CD4-positive, alpha-beta memory T cell (primary cell): ENCODE measurements at places on chromosomes 7 and 10. TPM values are rescaled to one million over a fixed set of nuclear protein-coding genes. Genes with fewer than 3 reads are reported as not detected.

DNA sequence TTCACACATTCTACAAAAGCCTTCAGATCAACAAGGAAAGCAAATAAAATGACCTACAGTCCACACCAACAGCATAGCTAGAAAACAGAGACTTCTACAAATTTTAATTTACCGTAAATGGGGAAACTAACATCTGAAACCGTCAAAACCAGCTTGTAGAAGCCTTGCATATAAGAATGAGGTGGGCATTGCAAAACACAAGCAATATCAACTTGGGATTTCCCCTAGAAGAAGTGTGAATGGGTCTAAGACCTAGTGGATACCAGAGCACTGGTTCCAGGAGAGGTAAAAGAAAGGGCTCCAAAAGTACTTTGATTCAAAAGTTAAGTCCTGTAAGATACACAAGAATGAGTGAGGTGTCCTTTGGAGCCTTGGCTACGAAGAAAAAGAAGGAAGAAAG, 18.7 kb downstream of the RTKN2 start:
- no peak for DNase-seq

- no peak for DNase-seq
Measured at GRCh38 chr10:22816298-22816653, 101.9 kb upstream of the PIP4K2A start.

DNA sequence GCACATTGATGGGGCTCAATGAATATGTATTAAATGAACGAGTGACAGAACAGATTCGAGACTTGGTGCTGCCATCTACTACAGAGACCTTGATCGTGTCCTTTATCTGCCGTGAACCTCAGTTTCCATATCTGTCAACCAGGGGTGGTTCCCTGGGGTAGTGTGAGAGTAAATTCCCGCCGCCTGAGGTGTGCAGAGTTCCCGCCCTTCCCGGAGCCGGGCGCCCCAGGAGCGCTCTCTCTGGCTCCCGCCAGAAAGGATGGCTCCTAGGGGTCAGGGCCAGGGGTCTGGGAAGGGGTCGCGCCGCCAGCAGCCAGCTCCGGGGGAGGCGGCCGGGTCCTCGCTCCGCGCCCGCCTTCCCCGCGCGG, 333 bp upstream of the PLCE1 start:
- no peak for DNase-seq

GRCh38 chr7:106347229-106347833, 62.5 kb upstream of the NAMPT start:
- no peak for DNase-seq

- DNase-seq: no peak
Measured at GRCh38 chr10:114679552-114679951, 21.5 kb upstream of the ABLIM1 start.

GRCh38 chr7:108254259-108254658, 124.1 kb upstream of the LAMB4 start:
- DNase-seq: no peak

DNA sequence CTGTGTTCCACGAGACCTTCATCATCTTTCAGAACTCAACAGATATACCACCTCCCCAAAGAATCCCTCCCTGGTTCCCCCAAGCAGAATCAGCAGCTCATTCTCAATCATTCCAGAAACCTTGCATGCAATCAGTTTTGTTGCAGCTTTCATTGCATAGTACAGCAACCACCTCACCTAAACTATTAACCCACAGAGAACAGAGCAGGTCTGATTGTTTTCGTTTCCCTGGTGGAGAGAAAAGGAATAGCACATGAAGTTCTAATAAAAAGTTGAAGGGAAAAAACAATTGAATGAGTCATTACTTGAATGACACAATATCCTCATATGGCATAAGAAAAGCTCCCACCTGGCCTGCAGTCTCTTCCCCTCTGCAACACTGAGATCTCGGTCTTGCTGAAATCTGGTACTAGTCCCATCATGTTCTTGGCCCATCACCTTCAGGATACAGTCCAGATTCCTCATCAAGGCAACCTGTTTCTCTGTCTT, 147.1 kb upstream of the GDF10 start:
- no peak for DNase-seq

- DNase-seq: no peak
Measured at GRCh38 chr7:85039196-85039923, 147.5 kb downstream of the SEMA3D start.

- DNase-seq: no peak
Measured at GRCh38 chr7:93913197-93913596, 6.8 kb downstream of the GNGT1 start.

- no peak for DNase-seq
Measured at GRCh38 chr7:42946627-42946950, 14.4 kb downstream of the MRPL32 start.

DNA sequence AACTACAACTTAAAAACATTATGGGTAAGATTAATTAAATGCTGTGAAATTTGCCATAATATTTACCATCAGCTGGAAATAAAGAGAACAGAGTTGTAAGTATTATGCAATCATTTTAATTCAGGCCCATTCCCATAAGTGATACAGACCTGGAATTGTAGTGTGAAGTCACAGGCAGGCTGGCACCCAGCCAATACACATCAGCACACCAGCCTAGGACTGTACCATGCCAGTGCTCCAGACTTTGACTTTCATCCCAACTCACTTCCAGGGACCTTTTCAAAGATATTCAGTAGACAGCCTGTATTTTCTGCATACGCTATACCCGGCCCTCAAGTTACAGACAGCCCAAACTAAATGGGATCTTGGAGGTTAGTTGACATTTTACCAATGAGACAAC, 143.3 kb downstream of the TES start:
- no peak for DNase-seq

GRCh38 chr7:108114117-108114841, 15.9 kb downstream of the LAMB4 start:
- DNase-seq: no peak

- DNase-seq: no peak
Measured at GRCh38 chr7:47570649-47571050, 11.3 kb downstream of the TNS3 start.

DNA sequence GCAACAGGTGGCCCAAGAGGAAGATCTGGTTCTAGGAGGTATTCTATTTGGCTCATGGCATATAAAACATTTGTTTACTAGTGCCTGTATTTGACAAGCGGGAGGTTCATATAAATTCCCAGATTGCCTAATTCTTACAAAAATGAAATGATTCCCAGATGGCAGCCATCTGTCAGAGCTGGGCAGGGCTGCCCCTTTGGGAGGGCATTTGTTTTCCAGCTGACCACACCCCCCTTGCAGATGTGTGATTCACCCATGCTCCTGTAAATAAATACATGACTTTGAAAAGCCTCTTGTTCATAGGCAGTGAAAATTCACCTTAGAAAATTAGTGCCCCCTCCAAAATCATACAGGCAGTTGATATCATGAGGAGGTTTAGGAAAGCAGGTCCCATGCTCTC, 8.6 kb downstream of the VWC2 start:
- no peak for DNase-seq

GRCh38 chr7:29030781-29031275, 72.7 kb upstream of the TRIL start:
- DNase-seq: no peak

DNA sequence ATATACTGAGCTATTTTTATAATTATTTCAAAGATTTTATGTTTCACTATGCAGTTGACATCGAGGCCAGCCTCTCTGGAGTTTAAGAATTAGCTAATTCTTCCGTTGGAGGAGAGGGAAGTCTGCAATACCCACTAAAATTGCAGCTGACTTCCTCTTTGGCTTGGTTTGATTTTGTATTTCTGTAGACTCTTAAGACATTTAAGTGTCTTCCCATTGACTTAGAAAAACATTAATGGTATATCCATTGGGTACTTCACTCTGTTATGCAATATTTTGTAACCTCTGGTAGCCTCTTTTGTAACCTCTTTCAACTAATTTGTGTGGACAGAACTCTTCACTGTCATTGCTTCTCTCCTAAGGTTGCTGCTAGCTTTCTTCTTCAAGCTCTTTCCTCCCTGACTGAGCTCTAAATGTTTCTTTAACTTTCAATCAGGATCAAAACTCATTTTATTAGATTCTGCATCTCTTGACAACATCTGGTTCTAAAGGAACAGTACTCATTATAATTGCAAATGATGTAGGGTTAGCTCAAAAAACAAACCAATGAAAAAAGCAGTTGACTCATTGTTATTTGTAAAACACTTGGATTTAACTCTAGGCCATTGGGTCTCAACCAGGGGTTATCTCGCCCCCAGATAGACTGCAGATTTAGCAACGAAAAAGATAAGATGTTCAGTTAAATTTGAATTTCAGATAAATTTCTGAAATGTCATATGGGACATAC, 1.7 kb upstream of the ANKRD22 start:
- DNase-seq: no peak

GRCh38 chr7:116426428-116427156, 72.9 kb upstream of the CAV2 start:
- DNase-seq: no peak

DNA sequence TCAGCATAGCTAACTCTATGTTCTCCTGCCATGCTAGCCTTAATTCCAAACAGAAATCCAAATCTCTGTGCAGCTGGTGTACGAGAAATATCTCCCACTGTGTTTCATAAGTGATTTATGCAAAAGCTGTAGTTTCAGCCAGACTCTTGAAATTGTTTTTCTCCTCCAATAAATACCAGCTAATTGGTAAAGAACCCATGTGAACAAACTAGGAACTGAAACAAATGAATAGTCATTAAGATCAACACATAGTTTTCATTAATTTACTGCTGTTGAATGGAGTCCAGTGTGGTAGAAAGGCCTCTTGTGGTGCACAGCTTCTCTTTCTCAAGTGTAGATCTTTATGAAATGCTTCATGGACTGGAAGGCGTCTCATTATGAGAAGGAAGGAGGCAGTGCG, 18.4 kb downstream of the PPP1R17 start:
- DNase-seq: no peak

- no peak for DNase-seq
Measured at GRCh38 chr7:19919261-19920095, 146.1 kb upstream of the TMEM196 start.

- DNase-seq: no peak
Measured at GRCh38 chr10:8405596-8405995, 351.1 kb downstream of the GATA3 start.

DNA sequence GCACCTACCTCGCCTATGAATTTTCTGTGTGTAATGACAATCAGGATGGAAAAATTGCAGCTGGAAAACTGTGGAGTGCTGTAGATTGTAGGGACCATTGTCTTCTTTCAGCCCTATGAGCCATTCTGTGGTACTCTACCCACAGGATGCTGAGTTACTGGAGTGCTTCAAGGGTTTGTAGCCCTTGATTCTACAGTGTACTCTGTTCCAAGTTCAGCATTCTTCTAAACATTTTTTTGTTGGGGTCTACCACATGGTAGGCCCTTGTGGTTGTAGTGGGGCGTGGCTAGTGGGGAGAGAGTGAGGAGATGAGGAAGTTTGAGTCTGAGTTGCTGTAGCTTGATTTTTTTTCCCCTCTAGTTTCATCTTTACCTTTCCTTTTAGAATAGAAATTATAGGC, 33.5 kb downstream of the REEP3 start:
- DNase-seq: peak; percentile 57

DNA sequence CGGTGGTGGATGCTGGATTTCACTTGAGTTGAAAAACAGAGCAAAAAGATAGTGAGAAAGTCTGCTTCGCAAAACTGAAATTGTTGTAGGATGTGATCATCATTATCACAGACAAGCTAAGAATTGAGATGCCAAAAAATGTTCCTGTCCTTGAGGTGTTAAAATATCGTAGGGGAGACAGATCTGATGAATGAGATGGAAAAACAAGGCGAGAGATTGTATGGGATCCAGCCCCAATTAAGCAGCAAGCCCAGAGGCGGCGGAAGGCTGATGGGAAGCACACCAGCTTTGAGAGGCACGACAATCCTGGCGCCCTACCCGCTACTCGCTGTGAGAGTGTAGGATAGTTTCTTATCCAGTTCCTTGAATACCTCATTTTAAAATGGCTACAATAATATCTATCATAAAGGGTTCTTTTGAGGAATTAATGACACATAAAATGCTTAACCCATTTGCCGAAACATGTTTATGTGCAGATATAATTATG, 131.1 kb upstream of the PTN start:
- DNase-seq: no peak

DNA sequence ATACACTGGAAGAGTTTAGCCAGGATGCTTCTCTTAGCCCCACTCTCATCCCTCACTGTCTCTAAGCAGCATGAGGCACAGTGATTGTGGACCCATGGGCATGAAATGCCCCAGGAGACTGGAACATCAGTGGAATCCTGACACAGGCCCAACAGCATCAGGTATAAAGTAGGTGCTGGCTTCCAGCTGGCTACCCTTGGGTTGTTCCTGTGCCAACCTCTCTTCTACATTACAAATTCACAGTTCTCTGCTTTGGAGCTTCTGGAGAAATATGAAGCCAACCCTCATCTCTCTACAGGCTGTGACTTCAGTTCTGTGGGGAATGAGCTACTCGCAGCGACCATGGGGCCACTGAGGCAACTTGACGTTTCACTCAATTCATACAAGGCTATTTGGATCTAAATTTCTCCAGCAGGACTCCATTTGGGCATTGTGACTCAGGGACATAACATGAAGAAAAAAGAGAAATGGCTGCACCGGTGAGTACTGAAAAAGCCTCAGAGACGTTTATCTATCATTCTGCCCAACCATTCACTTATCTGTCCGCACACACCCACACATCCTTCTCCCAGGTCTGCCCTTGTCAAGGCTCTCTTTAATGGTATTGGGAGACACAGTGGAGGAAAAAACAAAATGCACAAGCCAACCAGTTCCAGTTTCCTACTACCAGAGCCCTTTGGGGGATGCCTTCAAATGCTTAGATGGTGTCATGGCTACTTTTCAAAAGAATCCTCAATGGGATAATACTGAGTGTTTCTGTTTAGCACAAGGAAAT, 35.4 kb upstream of the TM9SF3 start:
- DNase-seq: no peak

- DNase-seq: no peak
Measured at GRCh38 chr7:143367972-143368371, 5.5 kb upstream of the FAM131B start.

DNA sequence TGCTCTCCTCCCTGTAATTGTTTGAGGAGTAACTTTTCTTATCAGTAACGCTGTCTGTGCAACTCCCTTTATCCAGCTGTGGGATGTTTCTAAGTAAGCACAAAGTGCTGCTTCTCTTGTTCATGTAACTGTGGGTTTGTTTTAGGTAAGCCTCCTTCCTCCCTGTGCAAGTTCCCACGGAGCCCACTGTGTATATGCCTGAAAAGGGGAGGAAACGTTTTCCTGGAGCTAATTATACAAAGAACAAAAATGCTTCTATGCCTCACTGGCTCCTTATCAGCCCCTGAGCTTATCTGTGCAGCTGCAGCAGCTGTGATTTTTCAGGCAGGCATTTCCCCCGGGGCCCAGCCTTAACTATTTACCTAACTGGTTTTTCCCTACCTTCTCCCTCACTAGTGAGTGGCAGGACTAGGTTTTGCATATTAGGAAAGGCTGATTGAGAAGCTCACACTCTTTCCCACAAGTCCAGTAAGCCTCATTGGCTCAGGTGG, 593.4 kb upstream of the GHITM start:
- DNase-seq: no peak

ORC5 gene
- 26.4 TPM for total RNA-seq

HOXA4 gene
- not detected for total RNA-seq

OIT3 gene
- 0.20 TPM for total RNA-seq

PTPN20 gene
- 1.0 TPM for total RNA-seq

ATP6V0A4 gene
- total RNA-seq: not detected

PKD2L1 gene
- not detected for total RNA-seq

CLRN3 gene
- total RNA-seq: not detected

SPDYE2 gene
- 0.20 TPM for total RNA-seq

AQP1 gene
- total RNA-seq: not detected

IFIT1B gene
- not detected for total RNA-seq

CROT gene
- total RNA-seq: 17.8 TPM

PAX4 gene
- not detected for total RNA-seq

AOAH gene
- total RNA-seq: 5.4 TPM

AZGP1 gene
- not detected for total RNA-seq

HOXA6 gene
- total RNA-seq: not detected
